Ascending aorta (tissue), 2 donors: ENCODE measurements at places on chromosomes 3 and 15. TPM values are rescaled to one million over a fixed set of nuclear protein-coding genes. Genes with fewer than 3 reads are reported as not detected.
A peak's percentile ranks its signal among the peaks of the same experiment; 100 is the strongest.

DNA sequence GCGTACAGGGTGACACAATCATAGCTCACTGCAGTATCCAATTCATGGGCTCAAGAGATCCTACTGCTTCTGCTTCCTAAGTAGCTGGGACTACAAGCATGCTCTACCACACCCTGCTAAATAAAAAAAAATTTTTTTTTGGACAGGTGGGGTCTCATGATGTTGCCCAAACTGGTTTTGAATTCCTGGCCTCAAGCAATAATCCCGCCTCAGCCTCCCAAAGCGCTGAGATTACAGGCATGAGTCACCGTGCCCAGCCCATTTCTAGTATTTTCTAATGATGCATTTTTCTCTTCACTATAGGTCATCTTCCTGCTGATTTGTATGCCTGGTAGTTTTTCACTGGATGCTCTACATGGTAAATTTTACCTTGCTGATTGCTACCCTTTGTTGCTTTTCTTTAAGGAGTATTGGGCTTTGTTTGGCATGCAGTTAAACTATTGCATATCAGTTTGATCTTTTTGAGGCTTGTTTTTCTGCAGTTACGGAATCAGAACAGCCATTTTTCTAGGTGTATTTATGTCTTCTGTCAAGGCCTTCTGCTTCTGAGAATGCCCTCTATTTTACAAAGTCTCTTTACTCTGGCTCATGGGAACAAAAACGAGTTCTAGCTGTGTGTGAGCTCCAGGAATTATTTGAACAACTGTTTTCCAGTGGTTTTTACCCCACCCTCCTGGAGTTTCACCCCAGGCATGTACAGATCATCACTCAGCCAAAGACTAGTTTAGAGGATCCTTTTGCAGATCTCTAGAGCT is 14.2 kb upstream of the NPTN start:
- no peak for DNase-seq

GRCh38 chr15:82298032-82298431 is 35.4 kb downstream of the SAXO2 start:
- DNase-seq, result no peak

DNA sequence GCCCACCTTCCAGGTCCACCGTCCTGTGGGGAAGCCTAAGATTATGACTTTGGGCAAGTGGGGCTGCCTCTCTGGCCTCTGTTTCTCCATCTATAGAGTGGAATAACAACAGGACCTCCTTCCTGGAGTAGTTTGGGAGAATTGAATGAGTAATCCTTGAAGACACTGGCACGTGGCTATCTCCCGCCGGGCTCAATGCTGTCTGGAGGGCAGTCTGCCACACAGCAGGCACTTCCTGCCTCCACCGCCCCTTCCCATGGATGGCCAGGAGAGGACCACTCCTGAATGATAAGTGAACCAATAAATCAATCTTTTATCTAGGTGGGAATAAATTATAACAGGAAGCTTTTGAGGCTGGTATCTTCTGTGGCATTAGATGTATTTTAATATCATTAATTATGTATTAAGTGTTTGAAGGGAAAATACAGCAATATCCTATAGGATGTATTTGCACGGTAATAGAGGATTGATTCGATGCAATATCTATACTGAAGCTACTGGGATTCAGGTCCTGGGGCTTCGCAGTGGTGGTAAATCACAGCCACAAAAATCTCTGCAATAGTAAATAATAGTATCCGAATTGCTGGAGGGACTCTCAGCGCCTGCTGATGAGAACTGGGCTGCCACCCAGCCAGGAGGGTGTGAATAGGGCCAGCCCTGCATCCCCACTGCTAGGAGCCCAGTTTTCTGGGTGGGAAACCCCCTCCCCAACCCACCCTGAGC is 15.9 kb downstream of the MEGF11 start:
- DNase-seq, result no peak

The ZNF385D gene
- 32.0 TPM for total RNA-seq

The OR5H2 gene
- total RNA-seq, result not detected

DNA sequence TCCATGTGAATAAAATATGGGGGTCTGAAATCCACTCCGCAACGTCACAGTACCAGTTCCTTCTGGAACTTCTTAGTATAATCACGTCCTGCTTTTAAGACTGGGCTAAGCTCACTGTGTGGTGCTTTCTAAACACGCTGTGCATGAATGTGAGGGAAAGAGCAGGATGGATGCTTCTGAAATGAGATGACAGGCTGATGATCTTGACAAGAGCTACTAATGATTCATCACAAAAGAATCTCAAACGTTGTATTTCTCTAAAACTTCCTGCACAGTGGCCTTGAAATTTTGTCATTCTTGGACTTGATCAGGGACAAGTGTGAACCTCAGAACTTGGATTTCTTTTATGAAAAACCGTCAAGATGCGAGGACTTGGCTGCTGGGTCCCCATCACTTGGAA is 221.4 kb downstream of the CADPS start:
- DNase-seq, result no peak

GRCh38 chr3:197003461-197004385 is 25.9 kb downstream of the MELTF start:
- no peak for DNase-seq

The GXYLT2 gene
- 19.5 TPM for total RNA-seq

The KLHL6 gene
- 1.5 TPM for total RNA-seq

- DNase-seq, result no peak
Observed at GRCh38 chr3:40118091-40118490, 191.4 kb upstream of the EIF1B start.

DNA sequence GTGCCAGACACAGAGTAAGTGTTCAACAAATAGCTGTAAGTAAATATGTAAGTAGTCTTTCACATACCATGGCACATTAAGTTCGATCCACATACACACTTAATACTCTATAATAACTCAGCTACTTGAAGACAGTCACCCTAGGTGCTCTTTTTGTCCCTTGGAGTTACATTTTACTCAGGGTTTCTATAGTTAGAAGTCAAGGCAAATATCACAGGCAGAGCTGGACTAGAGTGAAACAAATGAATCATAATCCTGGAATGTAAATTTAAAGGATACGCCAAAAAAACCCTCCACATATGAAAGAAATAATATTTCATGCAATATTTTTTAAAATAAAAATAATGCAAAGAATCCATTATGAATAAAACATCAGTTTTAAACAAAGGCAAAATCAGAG is 461.8 kb downstream of the MAGI1 start:
- DNase-seq, result no peak

- no peak for DNase-seq
Observed at GRCh38 chr3:14540821-14541385, 761 bp upstream of the GRIP2 start.

The CDC25A gene
- total RNA-seq, result not detected

The TMEM45A gene
- 30.9 TPM for total RNA-seq

DNA sequence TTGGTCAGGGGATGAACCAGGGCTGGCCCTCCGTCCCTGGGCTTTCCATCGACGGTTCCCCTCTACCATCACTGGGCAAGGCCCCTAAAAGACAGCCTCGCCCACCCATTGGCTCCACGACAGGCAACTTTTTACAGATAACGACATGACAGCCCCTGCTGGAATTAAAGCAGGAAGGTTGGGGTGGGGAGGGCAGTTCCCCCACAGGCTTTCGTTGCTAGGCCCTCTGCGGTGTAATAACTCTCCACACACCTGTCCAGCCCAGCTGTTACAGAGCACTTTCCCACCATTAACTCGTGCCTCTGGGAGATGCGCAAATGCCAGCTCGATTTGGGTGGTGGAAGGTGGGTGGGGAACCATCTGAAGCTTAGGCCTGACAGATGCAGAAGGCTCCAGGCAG is 264.2 kb upstream of the TLE3 start:
- DNase-seq, result peak; percentile 42

- DNase-seq, result no peak
Observed at GRCh38 chr3:136249593-136249992, 547 bp upstream of the PCCB start.

GRCh38 chr15:100944244-100944895 is 25.2 kb downstream of the LRRK1 start:
- DNase-seq, result no peak

DNA sequence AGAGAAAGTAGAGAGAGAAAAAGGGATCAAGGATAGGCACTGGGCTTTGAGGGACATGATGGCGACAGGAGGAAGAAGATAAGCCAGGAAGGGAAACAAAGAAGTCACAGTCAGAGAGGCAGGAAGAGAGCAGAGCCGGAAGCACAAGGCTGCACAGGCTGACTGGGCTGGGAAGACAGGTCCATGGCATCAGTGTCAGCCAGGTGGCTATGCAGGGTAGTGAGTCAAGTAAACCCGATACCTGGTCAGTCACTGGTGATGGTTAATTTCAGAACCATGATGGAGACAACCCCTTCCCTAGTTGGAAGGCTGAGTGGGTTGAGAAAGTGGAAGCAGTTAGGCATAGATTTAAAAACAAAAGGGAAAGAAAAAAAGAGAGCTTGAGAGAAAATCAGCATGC is 203.8 kb downstream of the EPHB1 start:
- DNase-seq, result no peak

DNA sequence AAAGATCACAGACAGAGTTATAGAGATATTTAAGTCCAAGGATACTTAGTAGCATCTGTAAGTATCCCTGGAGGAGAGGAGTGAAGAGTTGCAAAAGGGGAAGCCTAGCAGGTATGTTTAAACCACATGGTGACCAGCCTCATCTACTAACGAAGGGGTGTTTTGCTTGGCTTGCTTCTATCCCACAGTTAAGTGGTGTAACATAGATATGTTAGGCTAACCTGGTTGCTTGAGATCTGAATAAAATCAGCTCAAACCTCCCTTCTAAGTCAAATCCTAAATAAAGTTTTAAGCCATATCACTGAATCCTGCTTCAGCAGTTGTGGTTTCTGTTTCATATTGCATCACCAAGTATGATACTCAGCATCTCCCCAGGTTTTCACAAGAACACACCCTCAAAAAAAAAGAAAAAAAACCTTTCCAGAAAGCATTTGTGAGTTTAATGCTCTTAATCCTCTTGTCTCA is 880.2 kb downstream of the ROBO1 start:
- DNase-seq, result no peak

GRCh38 chr3:14216257-14217048 is 37.8 kb downstream of the LSM3 start:
- DNase-seq, result no peak

The SLC7A14 gene
- not detected for total RNA-seq

- DNase-seq, result no peak
Observed at GRCh38 chr3:119239206-119239820, 1.4 kb downstream of the B4GALT4 start.

- no peak for DNase-seq
Observed at GRCh38 chr3:61073566-61074165, 177.6 kb downstream of the FHIT start.

GRCh38 chr3:159499031-159499793 is 489.4 kb upstream of the IL12A start:
- DNase-seq, result no peak

DNA sequence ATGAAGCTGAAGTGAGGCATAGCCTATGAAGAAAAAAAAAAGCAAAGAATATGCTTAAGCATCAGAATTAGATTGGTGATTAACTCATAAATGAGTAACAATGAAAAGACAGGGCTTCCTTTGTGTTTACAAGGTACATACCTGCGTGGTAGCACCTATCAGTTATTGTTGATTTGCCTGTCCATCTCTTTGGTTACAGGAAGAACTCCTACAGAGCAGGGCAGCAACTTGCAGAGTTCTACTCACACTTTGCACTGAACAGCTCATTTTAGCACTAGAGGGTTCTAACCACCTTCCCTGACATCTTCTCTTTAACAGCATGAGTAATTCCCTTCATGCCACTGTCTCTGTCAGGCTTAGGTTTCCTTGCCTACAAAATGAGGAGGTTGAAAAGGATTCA is 166.0 kb downstream of the DPH6 start:
- DNase-seq, result no peak

The CLDN16 gene
- not detected for total RNA-seq

The FEZF2 gene
- total RNA-seq, result not detected

- DNase-seq, result no peak
Observed at GRCh38 chr3:30081904-30082303, 524.5 kb upstream of the TGFBR2 start.

DNA sequence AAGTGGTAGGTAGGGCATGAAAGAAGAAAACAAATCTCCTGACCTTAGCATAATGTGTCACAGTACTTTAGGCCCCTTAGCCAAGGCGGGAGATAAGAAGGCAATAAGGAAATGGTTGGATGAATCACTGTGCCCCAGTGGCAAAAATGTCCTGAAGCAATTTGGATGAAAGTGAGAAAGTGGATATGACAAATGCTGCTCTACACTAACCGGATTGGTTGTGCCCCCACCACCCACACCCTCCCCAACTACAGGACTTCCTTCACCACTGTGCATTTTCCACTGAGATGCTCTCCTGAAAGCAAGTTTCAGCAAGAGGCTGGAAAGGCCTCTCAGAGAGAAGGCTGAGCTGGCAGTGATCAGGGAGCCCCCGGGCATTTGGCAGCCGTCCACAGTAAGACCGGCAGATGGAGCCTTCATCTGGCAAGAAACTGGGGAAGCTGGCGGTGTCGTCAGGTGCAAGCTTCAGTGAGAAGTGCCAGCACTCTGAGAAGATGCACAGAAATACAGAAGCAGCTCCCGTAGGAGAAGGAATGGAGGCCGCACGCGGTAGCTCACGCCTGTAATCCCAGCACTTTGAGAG is 63.8 kb downstream of the ATP1B3 start:
- no peak for DNase-seq

The ALDH1A2 gene
- total RNA-seq, result 9.3 TPM

DNA sequence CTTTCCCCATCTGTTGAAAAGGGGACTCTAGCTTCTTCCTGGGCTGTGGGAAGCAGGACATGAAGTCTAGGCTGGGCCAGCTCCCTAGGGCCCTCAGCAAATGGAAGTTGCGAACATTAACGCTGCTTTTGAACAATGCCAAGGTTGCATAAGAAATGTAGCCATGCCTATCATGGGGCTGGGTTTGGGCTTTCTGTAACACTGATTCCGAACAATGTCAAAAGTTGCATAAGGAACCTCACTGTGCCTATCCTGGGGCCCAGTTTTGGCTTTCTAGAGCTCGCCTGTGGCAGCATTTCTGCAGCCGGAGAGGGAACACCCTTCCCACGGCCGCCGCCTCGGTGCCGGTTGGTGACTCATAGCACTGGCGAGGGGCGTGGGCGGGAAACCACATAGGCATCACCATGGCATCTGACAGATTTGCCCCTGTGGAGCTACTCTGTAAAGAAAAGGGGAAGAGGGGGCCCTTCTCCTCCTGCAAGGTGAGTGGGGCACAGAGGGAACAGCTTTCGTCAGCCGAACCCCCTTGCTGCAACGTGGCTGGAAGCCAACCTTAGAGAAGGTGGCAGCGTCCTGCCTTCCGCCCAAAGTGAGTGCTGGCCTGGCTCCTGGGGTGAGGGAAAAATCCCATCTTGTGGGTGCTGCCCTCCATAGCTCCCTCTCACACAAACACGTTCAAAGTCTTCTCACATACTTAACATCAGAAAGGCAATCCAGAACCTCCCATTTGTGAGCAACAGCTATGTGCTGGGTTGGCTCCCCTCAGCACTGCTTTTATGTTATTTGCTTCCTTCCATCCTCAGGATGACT is 46.6 kb upstream of the ATP2B2 start:
- no peak for DNase-seq

DNA sequence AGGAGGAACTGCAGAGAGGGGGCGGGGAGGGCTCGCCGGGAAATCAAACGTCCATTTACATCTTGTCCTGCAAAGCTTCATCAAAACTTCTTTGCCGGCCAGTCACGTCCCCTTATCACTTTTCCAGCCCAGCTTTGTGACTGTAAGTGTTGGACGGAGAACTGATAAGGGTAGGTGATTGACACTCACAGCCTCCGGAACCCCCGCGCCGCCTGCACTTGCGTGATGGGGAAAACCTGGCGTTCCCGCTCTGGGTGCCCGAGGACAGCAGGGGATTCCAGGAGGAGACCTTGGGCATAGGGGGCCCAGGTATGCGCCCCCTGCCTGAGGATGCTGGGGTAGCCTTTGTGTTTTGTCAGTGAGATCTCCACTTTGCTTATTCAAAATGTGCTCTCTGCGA is 72.8 kb upstream of the ANKRD34C start:
- DNase-seq, result no peak

The IL17RE gene
- total RNA-seq, result 21.7 TPM
